ENCODE measurements at places on chromosomes 1 and 21.

GRCh38 chr1:55257958-55258357 is 42.8 kb upstream of the USP24 start:
- no peak for DNase-seq

- DNase-seq, result peak; percentile 91
These were observed 122.8 kb downstream of the PLPP3 start for GRCh38 chr1:56456435-56457101.

DNA sequence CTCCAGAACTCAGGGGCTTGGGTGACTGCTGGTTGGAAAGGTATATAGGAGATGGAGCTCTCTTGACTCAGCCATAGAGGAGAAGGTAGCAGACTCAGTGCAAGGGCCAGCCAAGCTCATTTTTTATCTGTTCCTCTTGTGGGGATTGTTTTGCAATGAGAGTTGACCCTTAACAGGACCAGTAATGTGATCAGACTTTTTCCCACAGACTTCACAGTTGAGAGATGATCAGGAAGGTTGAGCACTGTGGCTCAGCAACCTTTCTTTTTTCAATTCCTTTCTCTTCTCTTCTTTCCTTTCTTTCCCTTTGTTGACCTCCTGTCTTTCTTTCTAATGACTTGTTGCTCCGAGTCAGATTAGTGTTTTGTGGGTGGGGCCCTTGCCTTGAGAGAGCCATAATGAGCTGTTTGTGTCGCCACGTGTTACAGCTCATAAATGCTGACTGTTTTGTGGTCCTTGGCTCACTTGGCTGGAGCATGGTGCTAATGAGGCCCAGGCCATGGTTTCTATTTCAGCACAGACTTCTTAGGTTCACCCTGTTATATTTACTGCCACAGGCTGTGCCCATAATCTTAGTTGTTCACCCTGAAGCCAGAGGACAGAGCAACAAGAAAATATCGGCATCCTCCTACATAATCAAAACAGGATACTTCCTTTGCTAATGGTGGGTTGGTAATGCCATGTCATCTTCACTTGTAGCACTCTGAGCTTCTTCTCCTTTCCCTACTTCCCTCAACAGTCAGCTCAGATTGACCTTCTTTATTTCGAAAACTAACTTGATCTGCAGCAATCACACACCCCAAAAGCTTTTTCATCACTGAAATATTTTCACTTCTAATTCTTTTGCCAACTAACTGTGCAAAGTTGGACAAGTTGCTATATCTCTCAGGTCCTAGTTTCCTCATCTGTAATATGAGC is 13.9 kb downstream of the ADAM30 start:
- DNase-seq, result no peak

GRCh38 chr1:25624156-25624555 is 7.6 kb downstream of the MAN1C1 start:
- no peak for DNase-seq

DNA sequence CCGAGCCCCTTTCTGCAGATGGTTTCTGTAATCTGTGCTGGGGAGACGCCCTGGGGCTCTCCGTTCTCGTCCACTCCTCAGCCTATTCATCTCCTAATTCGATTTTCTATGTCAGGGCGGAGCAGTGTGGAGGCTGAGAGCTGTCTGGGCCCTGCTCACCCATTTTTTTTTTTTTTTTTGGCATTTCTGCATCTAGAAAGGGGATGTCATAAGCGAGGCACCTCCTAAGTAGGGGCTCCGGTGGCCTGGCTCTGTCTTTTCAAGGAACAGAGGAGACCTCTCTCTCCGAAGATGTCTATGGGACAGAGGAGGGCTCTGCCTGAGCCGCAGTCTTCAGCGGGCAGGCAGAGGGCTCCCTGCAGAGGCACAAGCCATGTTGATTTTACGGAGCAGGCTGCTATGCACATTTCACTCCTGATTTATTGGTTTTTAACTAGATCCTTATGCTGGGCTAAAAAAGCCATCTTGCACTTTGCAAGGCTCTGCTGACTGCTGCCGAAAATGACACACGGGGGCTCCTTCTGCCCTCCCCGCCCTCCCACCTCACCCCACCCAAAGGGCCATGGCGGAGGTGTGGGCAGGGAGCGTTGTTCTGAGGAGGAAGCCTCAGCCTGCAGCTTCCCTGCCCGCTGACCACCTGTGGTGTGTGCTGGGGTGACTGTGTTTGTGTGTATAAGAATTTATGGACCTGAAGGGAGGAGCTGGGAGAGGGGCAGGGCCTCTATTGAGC is 71.0 kb downstream of the FOXD2 start:
- no peak for DNase-seq

DNA sequence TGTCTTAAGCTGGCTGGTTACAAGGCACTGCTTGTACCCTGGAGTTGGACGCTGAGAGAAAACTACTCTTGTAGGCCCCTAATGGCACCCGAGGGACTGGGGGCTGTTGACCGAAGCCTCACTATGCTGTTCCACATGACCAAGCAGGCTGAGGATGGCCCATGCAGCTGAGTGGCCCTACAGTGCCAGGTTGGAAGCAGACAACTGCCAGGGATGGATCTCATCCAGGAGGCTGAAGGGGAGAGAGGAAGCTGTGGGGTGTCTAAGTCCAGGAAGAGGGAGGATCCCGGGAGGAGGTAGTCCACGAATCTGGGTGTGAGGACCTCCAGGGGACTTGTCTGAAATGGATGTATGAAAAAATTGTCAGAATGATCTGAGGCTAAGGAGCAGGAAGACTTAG is 45.8 kb downstream of the FOXD2 start:
- DNase-seq, result no peak

GRCh38 chr1:197807216-197807615 is 31.9 kb upstream of the DENND1B start:
- DNase-seq, result no peak

GRCh38 chr1:108141621-108142020 is 58.5 kb downstream of the SLC25A24 start:
- DNase-seq, result no peak

Data from HT1080 (cell line).